HT-29 (cell line): ENCODE measurements at places on chromosomes 2 and 18. TPM values are rescaled to one million over a fixed set of nuclear protein-coding genes. Genes with fewer than 3 reads are reported as not detected.
A peak's percentile ranks its signal among the peaks of the same experiment; 100 is the strongest.

CHST10 gene
- not detected in 2 replicates for total RNA-seq

DNA sequence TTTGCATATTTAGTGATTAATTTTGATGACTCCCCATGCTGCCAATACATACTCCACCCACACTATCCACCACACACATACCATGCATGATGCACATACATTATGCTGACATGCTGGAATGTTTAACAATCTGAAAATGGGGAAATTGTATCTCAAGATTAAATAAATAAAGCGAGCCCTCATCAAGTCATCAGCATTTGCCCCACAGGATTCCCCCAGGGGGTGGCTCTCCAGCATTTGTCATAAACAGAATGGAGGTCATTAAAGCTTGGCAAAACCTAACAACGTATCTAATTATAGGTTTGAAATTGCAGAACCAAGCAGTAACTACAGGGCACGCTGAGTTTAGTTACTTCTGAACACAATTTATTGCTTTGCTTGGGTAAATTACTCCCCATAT, 141.2 kb upstream of the TACR1 start:
- no peak for DNase-seq

DNA sequence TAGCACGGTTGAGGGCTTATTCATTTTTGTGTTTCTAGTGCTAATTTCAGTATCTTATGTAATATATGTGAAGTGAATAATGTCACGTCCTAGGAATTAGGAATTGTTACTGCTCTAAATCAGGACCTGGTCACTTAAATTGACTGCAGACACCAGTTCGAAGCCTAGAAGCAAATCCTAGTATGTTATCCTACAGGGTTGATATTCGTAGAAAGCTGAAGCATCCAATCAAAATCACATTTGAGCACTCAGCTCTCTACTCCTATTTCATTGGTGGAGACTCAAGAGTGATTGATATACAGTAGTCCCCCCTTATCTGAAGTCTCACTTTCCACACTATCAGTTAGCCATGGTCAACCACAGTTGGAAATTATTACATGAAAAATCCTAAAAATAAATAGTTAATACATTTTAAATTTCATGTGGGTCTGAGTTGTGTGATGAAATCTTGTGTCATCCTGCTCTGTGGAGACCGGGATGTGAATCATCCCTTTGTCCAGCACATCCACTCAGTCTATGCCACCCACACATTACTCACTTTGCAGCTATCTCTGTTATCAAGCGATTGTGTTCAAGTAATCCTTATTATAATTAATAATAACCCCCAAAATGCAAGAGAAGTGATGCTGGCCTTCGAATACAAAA, 35.2 kb upstream of the SCN9A start:
- no peak for DNase-seq

GRCh38 chr2:123434546-123435395, 590.3 kb upstream of the CNTNAP5 start:
- DNase-seq = no peak

GRCh38 chr2:169659320-169659719, 34.9 kb downstream of the CFAP210 start:
- no peak for DNase-seq

DNA sequence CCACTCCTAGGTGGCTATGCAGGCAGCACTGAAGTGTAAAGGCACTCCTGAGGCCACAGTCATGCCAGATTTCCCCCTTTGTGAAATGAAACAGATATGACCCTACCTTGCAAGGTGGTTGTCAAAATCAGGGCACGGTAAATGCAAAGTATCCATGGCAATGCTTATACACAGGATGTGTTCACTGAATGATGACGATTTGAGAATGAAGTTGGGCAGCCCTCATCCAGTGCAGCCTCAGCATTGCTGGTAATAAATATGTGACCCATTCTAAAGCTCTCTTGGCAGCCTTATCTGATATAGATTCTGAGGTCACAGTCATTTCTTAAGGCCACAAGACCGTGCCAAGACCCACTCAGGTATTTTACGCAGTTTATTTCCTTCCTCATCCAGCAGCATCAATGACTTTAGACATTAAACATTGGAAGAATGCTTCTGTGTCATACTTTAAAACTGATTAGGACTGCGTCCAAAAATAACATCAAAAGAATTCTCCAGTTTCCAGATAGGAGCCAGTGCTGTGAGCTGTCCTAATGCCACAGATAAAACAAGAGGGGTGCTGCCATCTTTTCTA, 125.5 kb upstream of the SERTAD2 start:
- DNase-seq = peak; percentile 34
